ENCODE measurements at places on chromosomes 16 and 17.

DNA sequence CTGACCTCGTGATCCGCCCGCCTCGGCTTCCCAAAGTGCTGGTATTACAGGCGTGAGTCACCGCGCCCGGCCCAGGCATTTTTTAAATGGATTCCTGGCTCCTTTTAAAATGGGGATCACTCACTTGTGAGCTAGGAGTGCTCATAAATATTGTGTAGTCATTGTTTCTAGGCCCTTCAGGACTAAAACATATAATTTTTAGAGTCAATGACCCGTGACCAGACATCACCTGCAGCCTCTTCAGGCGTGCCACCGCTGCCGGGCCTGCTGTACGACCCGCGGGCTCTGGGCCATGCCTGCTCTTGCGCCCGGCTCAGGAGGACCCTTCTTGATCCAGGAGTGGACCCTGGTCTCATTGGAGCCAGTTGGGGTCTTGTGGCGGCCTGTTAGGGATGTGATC lies 30.8 kb downstream of the EFCAB5 start:
- DNase-seq = no peak

- no peak for DNase-seq
Observed at GRCh38 chr16:56370875-56371659, 54.3 kb downstream of the AMFR start.

DNA sequence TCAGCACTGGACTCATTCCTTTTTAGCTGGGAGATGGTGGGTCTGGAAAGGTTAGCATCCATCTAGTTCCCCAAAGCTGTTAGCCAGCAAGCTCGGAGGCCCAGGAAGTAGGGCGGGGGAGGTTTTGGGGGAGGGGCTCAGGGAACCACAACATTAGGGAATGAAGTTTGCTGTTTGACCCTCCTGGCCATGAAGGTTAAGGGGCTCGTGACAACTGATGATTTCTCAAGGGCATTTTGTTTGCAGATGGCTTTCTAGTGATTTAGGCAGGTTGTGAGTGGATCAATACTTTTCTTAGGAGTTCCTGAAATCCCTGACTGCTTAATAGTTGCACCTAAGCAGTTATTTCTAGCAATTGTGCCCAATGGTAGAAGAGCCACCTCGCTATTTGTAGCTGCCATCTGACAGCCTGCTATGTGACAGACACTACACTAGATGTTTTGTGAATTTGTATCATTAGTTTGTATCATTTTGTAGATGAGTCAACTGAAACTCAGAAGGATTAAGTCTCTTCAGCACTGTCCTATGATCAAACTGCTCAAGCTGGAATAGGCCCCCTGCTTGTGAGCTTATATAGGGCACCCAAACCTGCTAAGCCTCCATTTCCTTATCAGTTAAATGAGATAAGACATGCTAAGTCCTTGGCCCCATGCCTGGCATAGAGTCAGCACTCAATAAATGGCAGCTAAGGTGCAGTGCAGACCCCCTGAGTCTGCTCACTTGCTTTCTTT lies 146.4 kb downstream of the IRX3 start:
- DNase-seq = no peak

DNA sequence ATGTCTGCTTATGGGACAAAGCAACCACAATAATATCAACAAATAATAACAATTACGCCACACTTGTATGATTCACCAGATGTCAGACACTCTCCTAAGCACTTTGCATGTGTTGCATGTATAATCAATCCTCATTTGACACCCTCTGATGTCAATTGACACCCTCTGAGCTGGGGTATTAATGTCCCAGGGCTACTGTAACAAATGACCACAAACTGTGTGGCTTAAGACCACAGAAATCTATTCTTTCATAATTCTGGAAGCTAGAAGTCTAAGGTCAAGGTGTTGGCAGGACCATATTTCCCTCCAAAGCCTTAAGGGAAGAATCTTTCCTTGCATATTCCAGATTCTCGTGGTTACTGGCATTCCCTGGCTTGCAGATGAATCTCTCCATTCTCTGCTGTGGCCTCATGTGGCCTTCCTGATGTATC lies 112.7 kb downstream of the NPIPB5 start:
- peak; percentile 44 for DNase-seq
